ENCODE measurements at places on chromosomes 7 and 10.

DNA sequence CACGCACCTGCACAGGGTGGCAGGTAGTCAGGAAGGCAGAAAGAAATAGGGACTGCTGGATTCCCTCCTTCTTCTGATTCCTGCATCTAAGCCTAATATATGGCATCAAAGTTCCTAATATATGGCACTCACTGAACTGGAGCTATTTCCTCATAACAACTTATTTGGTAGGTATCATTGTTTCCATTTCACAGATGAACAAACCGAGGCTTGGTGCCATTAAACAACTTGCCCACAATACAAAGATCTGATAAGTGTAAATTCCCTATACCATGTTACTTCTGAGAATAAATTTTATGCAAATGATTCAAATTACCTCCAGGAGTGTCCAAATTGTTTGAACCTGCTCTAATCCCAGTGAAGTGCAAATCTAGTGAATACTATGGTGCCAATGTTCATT lies 2.1 kb upstream of the FAM171A1 start:
- no peak for DNase-seq

DNA sequence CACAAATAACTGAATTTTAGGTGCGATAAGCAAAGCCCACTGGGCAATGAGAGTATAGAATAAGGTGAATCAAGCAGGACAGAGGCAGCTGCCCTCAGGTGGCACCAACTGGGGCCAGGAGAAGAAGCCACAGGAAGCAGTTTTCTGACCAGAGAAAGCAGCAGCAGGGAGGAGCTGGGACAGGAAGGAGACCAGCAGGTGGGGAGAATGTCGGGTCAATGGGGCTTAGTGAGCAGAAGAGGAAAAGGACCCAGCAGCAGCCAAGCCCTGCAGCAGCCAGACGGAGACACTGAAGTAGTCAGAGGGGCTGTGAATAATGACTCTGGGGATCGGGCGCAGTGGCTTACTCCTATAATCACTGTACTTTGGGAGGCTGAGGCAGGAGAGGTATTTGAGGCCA lies 209.6 kb upstream of the SH2B2 start:
- DNase-seq, result no peak

- no peak for DNase-seq
Measured at GRCh38 chr7:137937202-137937560, 64.7 kb downstream of the CREB3L2 start.

GRCh38 chr7:84904561-84904960 lies 282.3 kb downstream of the SEMA3D start:
- no peak for DNase-seq

- DNase-seq, result no peak
Measured at GRCh38 chr7:47600199-47601118, 18.5 kb upstream of the TNS3 start.

GRCh38 chr7:69635555-69636185 lies 37.4 kb downstream of the AUTS2 start:
- DNase-seq, result no peak

- no peak for DNase-seq
Measured at GRCh38 chr7:66246554-66247171, 41.5 kb downstream of the TPST1 start.

DNA sequence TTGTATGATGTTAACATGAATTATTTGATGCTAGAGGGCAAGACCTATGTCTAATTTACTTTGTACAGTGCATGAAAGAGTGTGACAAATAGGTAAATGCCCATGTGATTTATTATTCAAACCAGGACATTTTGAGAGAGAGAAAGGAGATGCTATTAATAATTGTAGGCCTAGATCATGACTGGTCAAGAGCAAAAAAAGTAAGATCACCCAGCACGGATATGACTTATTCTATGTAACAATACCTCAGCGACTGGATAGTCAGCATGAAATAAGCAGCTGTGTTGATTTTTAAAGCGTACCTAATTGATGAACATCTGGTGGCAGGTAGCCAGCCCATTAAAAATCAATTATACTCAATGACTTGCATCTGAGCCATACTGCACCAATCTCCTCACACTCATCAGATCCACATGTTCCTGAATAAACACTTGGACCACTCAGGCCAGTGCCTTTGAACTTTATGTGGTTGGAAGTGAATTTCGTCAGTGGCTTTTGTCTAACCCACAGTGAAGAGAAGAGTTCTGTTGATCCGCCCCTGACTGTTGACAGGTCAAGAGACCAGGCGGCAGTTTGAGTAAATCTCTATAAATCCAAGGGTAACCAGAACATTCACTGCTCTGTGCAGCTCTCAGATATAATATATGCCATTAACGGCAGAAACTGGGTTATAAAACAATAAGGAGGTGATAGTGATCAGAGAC lies 435.3 kb downstream of the MDFIC start:
- DNase-seq, result no peak

- DNase-seq, result no peak
Measured at GRCh38 chr10:37952043-37952755, 24.2 kb downstream of the ZNF25 start.

DNA sequence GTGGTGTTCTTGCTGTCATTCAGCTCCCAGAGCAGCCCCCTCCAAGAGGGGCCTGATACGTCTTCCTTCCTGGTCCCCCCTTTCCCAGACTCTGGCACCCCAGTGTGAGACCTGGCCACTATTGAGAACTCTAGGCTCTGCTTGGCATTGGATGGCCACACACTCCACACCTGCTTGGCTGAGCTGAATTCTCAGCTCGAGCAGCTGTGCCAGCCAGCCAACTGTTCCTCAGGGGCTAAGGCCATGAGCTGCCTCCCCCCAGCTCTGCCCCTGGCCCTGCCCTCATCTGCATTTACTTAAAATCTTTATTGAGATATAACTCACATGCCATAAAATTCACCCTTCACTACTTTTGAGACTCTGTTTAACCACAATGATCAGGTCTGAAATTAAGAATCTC lies 6.7 kb downstream of the TLL2 start:
- DNase-seq, result no peak

GRCh38 chr10:84256510-84257342 lies 11.9 kb downstream of the RGR start:
- DNase-seq, result peak; percentile 51

Data from GM10248 (cell line).